Immature natural killer cell (primary cell): ENCODE measurements at places on chromosomes 5 and 9.

DNA sequence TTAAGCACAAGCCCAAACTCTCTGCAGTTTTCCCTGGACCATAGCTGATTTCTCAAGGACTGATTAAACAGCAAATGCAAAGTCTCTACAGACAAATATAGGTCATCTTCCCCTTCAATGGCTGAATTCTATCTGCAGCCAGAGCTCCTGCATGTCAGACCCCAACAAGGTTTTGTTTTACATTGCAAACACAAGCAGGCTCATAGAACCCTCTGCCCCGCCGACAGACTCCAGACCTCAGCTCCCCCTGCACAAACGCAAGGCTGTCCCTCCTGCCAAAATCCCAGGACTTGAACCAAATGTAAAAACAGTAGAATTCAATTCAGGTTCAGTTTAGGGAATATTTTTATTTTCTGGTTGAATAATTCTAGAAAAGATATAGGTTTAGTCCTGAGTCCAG lies 526.7 kb upstream of the TRPC7 start:
- DNase-seq = no peak

DNA sequence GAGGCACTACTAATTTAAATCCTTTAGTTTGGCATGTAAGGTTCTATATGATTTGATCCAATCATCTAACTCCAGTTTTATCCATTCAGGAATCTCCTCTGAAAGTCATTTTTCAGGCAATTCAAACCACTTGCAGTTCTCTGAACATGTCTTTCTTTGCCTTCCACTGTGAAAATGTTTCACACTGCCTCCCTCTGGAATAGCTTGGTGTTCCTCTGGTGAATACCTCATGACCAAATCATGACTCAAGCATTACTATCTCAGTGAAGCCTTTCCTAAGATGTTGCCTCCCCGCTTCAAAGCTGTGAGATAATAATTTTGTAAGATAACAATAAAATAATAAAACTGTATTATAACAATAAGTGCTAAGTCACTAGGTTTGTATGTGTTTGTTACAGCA lies 981.1 kb downstream of the DTWD2 start:
- DNase-seq = no peak

GRCh38 chr9:94586316-94586715 lies 7.3 kb downstream of the FBP2 start:
- DNase-seq = no peak

- no peak for DNase-seq
These were observed 468.2 kb upstream of the MEF2C start for GRCh38 chr5:89351222-89351621.

DNA sequence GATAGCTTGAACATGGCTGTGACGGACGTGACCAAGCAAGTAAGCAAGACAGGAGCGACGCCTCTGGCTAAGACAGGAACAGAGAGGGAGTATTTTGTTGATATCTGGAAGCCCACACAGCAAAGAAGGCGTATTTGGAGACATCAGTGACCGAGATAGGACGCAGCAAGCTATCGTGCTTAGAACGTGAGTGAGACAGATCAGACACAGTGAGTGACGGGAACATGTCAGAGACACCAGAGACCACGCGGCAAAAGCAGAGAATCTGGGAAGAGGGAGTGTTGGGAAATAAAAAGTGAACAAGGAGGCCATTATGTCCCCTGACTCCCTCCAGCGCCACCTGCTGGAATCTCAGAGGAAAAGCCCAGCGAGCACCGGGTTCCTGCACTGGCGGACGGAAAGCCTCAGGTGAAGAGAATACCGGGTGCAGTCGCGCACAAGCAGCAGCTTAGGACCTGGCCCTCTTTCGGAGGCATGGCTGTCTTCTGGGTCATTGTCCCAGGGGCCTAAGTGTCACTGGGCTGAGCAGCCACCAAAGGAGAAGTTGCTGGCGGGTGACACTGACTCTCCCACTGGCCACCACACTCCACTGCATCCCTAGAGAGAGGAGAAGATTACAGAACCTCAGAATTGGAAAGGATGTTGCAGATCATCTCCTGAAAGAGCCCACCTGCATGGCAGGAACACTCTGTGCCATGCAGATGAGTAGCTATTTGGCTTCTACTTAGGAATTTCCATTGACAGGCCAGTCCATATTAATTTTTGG lies 99.1 kb downstream of the FBXO38 start:
- peak; percentile 21 for DNase-seq

DNA sequence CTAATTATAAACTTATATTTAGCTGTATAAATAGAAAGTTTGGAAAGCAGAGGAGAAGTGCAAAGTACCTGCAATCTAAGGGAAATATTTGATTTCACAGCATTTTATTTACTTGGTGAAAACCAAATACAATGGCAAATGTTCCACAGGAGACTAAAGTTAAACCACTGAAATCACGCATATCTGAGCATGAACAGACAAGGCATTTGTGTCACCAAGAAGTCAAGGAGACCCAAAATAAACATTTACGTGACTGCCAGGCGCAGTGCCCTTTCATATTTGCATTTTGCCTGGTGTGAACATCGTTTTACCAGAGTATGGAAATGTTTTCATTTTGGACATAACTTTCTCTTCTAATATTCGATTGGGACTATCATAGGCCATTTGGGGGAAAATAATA lies 20.6 kb downstream of the UGCG start:
- DNase-seq = no peak

DNA sequence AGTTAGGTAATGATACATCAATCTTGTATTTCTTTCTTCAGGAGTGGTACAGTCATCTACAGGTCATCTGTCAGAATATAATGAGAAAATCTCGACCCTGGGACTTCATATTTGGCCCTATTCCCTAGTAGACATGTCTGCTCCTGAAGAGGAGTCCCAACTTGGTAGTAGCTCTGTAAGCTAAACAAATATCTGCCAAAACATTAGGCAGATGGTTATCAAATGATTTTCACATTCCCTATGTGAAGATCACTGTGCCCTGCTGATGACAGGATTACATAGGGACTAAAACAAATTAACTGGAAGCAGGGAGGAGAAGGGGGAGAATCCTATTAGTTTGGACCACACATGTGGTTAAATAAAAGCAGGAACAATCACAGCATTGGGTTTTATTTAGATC lies 138.6 kb upstream of the NFIB start:
- DNase-seq = no peak
